ENCODE measurements at places on chromosomes 4 and X. TPM values are rescaled to one million over a fixed set of nuclear protein-coding genes. Genes with fewer than 3 reads are reported as not detected.
A peak's percentile ranks its signal among the peaks of the same experiment; 100 is the strongest.

GRCh38 chr4:74549936-74550335 lies 105.0 kb downstream of the AREG start:
- H3K36me3 ChIP-seq = no peaks in the 10 kb centered on the region
- H3K4me3 ChIP-seq = no peak overlapping the region
- no peak overlapping the region for H3K27ac ChIP-seq
- H3K27me3 ChIP-seq = no peaks in the 10 kb centered on the region

Gene CD99
- 234 TPM for total RNA-seq

- no peaks in the 10 kb centered on the region for H3K36me3 ChIP-seq
- H3K27ac ChIP-seq = no peak overlapping the region
- no peaks in the 10 kb centered on the region for H3K4me1 ChIP-seq
Observed at GRCh38 chr4:37241647-37242046, 2.9 kb upstream of the NWD2 start.

DNA sequence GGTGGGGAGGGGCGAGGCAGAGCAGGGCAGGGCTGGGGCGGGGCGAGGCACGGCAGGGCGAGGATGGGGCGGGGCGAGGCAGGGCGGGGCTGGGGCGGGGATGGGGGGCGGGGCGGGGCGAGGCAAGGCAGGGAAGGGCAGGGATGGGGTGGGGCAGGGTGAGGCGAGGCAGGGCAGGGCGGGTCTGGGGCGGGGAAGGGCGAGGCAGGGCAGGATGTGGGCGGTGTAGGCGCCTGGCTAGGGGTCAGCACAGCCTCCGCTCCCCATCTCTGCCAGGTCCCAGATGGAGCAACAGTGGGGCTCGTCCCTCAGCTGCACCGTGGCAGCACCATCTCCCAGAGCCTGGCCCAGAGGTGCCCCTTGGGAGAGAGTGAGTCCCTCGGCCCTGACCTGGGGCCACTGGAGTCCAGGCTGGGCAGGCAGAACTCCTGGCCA lies 4.2 kb upstream of the SRPK3 start:
- peaks cover 15% of the 10 kb centered on the region for H3K4me1 ChIP-seq
- no peaks in the 10 kb centered on the region for H3K36me3 ChIP-seq
- DNase-seq = no peak

Gene SPACA5B
- total RNA-seq = not detected

- H3K27me3 ChIP-seq = no peaks in the 10 kb centered on the region
- H3K27ac ChIP-seq = no peak overlapping the region
- H3K36me3 ChIP-seq = no peaks in the 10 kb centered on the region
- DNase-seq = no peak
- no peaks in the 10 kb centered on the region for H3K4me1 ChIP-seq
Observed at GRCh38 chr4:81421346-81422218, 50.1 kb downstream of the RASGEF1B start.

DNA sequence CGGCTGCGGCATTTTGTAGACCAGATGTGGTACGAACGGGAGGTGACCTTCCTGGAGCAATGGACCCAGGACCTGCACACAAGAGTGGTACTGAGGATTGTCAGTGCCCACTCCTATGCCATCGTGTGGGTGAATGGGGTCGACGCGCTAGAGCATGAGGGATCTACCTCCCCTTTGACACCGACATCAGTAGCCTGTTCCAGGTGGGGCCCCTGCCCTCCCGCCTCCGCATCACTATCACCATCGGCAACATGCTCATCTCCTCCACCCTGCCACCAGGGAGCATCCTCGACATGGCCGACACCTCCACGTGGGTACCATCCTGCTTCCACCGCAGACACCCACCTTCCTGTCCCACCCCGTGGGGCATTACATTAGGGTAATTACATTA lies 46.2 kb downstream of the SMARCA5 start:
- no peak for DNase-seq
- H3K4me1 ChIP-seq = no peaks in the 10 kb centered on the region
- peak overlapping the region; percentile 54 for H3K27ac ChIP-seq
- peak overlapping the region; percentile 63 for H3K4me3 ChIP-seq

DNA sequence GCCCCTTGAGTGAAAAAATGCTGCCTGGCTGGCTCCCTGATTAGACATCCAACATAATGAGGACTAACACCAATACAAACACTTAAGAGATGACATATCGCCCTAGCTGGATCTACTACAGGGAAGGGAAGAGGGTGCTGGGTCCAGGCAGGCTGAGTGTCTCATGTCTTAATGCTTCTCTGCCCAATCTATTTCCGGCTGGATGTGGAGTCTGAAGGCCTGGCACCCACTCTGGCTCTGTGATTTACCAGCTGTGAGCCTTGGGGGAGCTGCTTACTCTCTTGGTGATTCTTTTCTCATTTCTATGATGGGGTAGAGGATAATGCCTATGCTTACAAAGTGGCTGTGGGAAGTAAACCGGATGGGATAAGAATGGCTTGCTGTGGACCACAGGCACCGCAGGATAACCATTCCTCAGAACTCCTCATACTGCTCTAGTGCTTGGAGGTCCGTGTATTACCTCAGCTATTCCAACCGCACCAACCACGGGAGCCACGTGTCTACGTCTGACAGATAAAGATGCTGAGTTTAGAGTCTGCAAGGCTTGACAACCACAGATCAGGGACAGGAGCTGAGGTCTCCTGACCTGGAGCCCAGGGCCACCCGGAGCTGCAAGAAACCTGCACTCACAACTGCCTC lies 161.7 kb downstream of the AFAP1 start:
- no peaks in the 10 kb centered on the region for H3K27me3 ChIP-seq
- H3K4me3 ChIP-seq = no peak overlapping the region
- H3K4me1 ChIP-seq = no peaks in the 10 kb centered on the region
- H3K36me3 ChIP-seq = peaks cover 25% of the 10 kb centered on the region
- no peak for DNase-seq

Gene TMEM144
- 9.7 TPM for total RNA-seq

Gene CSAG3
- not detected for total RNA-seq

Gene HSFX2
- total RNA-seq = 0.79 TPM

DNA sequence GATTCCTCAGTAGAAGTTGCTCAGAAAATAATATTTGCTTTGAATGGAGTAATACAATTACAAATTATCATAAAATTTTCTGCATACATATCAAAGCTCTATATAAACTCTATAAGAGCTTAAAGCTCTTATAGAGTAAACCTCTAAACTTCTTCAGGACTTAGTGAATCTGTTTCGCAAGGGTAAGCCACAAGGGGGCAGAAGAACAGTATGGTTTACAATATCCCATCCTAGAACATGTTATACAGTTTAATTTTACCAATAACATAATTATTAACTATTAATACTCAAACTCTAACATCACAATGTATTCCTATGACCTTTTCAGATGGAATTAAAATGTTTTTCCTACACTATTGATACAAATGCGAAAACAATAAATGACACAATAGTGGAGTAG lies 33.8 kb upstream of the SPANXN1 start:
- H3K27ac ChIP-seq = no peak overlapping the region
- DNase-seq = no peak
- no peak overlapping the region for H3K4me3 ChIP-seq
- no peaks in the 10 kb centered on the region for H3K4me1 ChIP-seq
- H3K27me3 ChIP-seq = no peaks in the 10 kb centered on the region
- no peaks in the 10 kb centered on the region for H3K36me3 ChIP-seq

GRCh38 chrX:128518508-128518907 lies 466.3 kb upstream of the ACTRT1 start:
- no peak for DNase-seq
- H3K27ac ChIP-seq = no peak overlapping the region
- H3K4me1 ChIP-seq = no peaks in the 10 kb centered on the region
- no peaks in the 10 kb centered on the region for H3K27me3 ChIP-seq

Gene ZNF275
- total RNA-seq = 5.9 TPM

DNA sequence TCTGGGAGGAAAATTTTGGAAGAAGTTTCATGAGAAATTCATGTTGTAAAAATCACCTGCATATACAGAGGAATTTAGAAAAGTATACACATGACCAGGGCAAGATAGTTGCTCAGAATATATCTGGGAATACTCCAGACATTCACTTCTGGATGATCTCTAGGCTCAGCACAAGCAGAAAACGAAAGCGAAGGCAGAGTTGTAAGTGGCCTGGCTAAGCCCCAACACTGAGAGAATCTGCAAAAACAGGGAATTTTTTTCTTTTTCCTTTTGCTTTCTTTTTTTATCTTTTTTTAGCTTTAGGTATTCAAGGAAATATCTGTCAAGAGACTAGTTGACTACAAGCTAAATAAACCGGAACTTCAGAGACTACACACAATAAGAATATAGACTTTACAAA lies 207.2 kb downstream of the FGF13 start:
- no peaks in the 10 kb centered on the region for H3K27me3 ChIP-seq
- H3K27ac ChIP-seq = no peak overlapping the region
- no peaks in the 10 kb centered on the region for H3K4me1 ChIP-seq
